ENCODE measurements at places on chromosomes 7 and 10.

DNA sequence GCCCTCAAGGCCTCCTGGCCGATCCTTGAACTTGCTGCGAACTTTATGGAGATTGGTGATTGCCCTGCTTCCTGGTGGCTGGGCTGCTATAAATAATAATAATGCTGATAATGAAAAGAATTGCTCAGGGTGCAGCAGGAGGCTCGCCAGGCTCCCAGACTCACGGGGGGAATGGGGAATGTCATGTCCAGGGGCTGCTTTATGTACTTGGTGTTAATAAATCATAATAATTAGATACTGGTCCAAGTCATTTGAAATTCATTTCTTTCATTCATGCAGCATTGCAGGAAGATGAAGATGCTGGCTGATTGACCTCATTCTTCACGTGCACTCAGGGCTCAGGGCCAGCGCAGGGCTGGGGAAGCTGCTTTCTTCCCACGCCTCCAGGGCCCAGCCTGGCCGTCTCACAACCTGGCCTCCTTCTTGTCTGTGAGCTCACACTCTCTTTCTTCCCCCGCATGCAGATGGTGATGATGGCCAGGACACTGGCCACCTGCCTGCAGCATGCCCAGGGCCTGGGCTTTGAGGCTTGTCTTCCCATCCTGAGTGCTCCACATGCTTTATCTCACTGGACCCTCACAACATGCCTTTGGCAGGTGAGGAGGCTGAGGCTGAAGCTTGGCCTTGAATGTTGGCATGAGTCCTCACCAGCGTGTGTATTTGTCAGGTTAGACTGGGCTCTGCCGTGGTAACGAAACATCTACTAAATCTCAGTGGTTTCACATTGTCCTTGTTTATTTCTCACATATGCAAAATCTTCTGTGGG lies 138.4 kb upstream of the TNS3 start:
- DNase-seq = peak; percentile 46

- no peak for DNase-seq
These were observed 58.8 kb upstream of the FHIP2A start for GRCh38 chr10:114762811-114763210.

DNA sequence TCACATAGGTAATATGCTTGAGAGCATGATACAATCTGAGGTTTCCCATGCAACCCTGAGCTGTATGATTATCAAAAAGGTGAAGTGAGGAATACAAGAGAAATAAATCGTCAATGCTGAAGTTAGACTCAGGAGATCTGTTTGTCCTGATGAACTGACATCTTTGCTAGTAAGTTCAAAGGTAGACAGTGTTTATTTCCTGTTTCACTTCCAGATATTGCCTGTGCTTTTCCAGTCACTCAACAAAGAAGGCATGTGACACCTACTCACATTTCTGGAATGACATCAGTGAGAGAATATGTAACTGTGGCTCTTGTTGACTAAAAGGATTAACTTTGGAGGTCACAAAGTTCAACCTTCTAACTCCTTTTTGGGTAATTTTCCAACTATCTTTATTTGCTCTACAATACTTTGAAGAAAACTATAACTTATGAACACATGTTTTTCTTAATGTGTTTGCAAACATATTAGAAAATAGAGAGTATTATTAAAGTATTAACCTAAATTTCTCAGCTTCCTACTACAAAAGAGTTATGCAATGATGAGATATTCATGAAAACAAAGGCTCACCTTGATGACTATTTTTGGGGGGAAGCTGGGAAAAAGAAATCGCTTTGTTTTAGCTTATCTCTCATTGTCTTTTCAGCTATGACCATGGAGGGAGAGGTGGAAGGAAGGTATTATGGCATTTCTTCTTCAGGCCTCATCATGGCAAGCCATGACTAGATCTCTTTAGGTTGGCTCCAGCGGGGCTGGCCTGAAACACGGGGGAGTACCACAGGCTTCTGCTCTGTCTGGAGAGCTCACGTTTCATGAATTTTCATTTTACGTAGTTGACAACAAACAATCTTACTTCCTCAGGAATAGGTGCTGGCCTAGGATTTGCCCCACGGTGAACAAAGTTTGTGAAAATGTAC lies 214.7 kb upstream of the SLC26A5 start:
- peak; percentile 72 for DNase-seq

DNA sequence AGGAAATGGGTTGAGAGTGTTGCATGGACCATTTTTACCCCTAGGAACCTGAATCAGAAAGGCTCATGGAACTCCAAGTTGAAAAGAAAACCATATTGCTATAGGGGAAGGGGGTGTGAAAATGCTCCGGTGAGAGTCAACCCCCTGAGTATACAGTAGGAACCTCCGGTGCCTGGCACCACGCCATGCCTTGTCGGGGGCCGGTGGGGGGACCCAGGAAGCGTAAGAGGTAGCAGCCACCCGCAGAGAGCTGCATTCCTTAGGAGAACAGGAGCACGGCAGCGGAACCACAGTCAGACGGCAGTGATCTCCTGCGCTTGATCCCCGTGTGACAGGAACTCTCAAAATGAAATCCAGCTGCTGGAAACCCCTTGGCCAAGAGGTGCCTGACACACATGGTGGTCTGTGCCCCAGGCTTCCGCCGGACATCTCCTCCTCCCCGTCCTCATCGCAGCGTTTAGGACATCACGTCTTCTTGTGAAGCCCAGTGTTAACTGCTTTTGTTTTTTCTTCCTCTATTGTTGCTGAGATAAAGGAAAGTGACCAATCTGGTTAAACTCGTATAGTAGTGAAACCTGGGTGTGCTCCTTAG lies 186.8 kb downstream of the CELF2 start:
- no peak for DNase-seq

DNA sequence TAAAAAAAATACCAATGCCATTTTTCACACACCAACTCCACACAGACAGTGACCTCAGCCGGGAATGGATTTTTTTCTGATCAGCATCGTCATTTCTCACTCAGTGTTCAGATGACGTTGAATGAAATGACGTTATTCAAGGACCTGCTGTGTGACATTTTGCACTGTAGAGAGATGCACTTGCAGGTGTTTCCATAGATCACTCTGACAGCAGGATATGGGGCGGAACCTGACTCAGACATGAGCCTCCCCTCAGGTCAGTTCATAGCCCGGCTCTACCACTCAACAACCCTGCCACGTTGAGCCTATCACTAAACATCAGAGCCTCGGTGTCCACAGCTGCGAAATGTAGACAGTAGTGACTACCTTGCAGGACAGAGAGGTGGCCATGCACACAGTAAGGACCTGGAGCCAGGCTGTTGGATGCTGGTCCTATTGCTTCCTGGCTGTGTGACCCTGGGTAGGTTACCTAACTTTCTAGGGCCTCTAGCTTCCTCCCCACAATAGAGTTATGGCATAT lies 41.4 kb upstream of the ANTXRL start:
- no peak for DNase-seq

DNA sequence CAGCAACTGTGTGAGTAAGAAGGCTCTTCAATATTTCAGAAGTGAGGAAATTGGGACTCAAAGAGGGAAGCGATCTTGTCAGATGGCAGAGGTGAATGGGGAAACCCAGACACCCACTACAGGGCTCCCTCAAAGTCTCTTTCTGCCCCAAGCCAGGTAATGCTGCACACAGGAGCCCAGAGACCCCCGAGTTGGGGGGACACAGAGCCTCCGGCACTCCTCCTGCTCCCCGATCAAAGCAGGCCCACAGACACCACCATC lies 139.4 kb downstream of the TNS3 start:
- DNase-seq = no peak

GRCh38 chr7:155665957-155666287 lies 21.5 kb downstream of the RBM33 start:
- peak; percentile 49 for DNase-seq

- DNase-seq = no peak
These were observed 108.7 kb downstream of the TYW1 start for GRCh38 chr7:67105377-67105776.

DNA sequence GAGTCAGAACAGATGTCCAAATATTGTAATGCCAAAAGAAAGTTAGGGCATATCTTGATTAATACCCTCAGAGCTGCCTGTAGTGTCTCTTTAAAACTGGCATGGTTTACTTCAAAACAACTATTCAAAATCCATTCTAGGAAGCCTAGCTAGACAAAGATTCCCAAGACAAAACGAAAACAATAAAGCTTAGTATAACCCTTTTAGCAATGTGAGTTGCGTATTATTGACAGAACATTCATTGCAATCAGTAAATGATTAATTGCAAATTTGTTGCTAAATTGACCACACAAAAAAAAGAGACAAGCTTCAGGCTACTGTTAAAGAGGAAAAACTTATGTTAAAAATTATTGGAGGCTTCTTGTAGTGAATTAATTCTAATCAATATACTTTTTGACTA lies 406.9 kb downstream of the DGKB start:
- DNase-seq = no peak

DNA sequence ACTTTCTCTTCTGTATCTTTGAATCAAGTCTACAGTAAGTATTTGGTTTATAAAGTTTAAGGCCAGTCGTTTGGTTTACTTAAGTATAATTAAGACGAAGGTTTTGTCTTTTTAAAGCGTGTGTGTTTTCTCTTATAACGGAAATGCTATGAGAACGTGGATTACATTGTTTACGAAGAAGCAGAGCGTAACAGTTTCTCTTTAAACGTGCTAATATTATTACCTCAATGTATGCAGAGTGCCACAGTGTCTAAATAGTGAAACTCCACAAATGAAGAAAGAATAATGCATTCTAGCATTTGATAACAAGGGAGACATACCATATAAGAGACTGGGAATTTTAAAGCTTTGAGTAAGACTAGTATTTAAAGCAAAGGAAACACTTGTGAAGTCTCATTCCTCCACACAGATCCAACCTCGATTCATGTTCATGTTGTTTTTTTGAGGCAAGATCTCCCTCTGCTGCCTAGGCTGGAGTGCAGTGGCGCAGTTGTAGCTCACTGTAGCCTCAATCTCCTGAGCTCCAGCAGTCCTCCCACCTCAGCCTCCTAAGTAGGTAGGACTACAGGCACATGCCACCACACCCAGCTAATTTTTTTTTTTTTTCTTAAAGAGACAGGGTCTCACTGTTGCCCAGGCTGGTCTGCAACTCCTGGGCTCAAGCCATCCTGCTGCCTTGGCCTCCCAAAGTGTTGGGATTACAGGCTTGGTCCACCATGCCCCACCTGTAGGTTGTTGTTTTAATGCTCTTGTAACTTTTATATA lies 75.1 kb downstream of the ANKRD61 start:
- no peak for DNase-seq

DNA sequence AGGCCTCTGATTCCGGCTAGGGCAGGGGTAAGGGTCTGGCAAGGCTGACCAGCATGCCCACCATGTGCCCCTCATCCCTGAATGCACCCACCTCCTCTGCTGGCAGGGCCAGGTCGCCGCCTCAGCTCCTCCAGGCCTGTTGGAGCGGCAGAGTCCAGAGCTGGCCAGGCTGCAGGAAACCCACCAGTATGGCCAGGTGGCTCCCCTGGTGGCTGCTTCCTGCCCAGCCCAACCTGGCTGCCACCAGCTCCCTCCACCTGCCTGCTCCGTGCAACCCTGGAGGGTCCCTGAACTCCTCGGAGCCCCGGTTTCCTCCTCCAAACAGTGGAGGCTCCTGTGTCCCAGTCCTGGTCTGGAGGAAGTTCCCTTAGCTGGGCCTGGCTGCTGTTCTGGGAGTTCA lies 39.6 kb downstream of the MICALL2 start:
- no peak for DNase-seq

DNA sequence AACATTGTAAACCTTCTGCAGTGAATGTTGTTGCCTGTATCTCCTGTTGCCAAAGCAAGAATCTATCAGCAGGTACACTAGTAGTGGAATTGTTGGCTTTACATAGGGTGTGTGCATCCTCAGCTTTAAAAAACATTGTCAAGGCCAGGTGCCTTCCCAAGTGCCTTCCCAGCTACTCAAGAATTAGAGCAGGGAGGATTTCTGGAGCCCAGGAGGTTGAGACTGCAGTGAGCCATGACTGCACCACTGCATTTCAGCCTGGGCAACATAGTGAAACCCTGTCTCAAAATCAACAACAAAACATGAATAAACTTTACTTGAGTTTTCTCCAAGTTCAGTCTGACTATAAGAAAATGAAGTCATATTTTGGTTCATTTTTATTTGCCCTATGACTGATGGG lies 217.3 kb downstream of the CCSER2 start:
- no peak for DNase-seq

DNA sequence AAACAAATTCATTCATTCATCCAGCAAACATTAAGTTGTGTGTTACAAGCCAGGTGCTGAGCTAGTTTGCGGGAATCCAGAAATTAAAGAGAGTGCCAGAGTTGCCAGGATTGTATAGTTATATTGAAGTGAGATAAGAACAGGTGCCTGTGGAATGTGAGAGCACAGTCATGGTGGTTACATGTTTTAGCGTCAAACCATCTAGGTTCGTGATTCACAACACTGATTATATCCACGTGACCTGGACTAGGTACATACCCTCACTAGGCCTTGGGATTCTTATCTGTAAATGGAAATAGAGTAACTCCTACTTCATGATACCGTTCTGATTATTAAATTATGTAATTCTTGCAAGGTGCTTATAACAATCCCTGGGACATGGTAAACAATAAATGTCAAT lies 24.5 kb upstream of the CDK1 start:
- no peak for DNase-seq

GRCh38 chr7:112938863-112939573 lies 147.6 kb downstream of the GPR85 start:
- no peak for DNase-seq

DNA sequence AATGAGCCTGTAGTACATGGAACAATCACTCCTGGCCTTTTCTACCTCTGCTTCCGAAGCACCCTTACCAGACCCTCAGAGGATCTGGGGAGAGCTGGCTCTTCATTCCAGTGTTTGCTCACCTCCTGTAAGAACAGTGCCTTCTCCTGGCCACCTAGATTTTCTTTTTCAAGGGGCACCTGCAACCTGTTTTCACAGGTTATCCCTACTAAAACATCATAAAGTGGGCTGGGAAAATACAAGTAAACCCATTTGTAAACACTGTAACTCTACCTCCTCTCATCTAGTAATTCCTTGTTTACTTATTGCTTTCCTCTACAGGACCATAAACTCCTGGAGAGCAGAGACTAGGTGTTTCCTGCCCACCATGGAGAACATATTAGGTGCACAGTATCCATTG lies 1.1 kb downstream of the PIK3AP1 start:
- DNase-seq = no peak

DNA sequence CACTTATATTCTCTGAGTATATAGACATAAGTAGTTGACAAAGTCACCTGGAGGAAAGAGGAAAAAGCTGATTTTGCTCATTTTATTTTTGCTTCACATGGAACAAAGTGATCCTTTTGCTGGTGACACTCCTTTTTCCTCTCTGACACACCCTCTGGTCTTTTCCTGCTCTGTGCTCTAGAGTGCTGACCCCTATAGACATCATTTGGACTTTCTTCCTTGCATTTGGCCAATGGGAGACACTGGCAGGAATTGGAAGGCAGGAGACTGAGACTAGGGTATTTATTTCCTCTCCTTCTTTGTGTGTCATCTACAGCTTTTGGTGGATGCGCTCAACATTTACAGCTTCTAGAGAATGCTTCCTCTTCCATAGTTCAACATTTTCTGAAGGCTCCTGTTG lies 1078.1 kb downstream of the SORCS1 start:
- DNase-seq = no peak

DNA sequence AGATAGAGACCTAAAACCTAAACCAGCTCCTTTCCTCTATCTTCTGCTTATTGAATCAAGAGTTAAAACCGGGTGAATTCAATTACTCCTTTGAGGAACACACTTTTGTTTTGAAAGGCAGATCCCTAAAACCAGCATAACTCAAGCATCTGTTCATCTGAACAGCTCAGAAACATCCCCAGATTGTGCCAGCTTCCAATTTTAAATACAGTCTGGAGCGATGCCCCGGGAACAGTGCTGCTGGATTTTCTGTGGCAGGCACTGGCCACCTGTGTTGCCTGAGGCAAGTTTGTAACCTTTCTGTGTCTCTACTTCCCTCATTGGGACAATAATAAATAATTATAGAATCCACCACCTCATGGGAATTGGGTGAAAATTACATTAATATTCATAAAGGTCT lies 281.4 kb upstream of the NFE2L3 start:
- DNase-seq = no peak
